ENCODE measurements at places on chromosomes 11 and 22.

- DNase-seq = no peak
Observed at GRCh38 chr11:12707500-12707880, 33.3 kb downstream of the TEAD1 start.

- DNase-seq = no peak
Observed at GRCh38 chr11:110056956-110057355, 36.2 kb upstream of the ZC3H12C start.

- DNase-seq = no peak
Observed at GRCh38 chr11:126711977-126712625, 288.5 kb downstream of the KIRREL3 start.

DNA sequence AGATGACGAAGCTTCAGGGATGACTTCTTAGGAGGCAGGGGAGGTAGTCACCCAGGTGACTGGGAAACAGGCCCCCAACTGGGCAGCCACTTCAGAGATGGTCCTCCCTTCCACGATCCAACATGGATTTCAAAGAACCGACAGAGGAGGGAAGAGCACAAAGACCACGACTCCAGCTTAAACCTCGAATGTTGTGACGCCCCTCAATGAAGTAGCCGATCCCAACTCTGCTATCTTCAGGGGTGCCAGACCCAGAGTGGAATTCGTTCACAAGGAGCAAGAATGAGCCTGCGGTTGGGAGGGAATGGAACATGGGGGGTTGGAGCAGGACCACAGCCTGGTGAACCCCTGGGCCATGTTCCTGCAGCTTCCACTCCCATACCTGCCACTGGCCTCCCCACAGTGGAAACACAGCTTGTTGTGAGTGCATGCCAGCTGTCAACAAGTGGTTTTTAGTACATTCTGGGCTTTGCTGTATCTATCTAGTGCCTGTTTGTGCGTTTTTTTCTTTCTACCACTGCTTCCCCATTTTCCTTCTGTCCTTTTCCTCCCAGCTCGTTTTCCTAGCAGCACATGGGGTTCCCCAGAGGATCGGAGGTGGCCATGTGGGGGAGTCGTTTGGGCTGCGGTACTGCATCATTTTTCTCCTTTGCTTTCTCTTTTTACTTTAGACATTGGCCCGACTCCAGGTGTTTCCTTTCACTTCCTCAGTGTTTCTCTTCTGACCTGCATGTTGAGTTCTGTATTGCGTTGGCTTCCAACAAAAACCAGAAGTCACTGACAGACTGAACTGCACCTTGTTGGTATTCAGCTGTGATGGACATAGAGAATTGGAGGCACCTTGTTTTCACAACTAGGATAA is 65.8 kb downstream of the MORC2 start:
- DNase-seq = no peak
